Lung (tissue), 17 donors: ENCODE measurements at places on chromosomes 4 and X. TPM values are rescaled to one million over a fixed set of nuclear protein-coding genes. Genes with fewer than 3 reads are reported as not detected.
A peak's percentile ranks its signal among the peaks of the same experiment; 100 is the strongest.

The SYAP1 gene
- total RNA-seq: 32.0 TPM

The FAM241A gene
- total RNA-seq: 3.0 TPM

The FMR1NB gene
- not detected for total RNA-seq

The BRS3 gene
- total RNA-seq: not detected

The CT45A8 gene
- total RNA-seq: not detected

The FAM133A gene
- total RNA-seq: not detected

The ANK2 gene
- 23.1 TPM for total RNA-seq

The POLR2B gene
- total RNA-seq: 66.2 TPM

The UGT2B17 gene
- total RNA-seq: not detected

The NPY1R gene
- 1.0 TPM for total RNA-seq

The MAGEA2B gene
- not detected for total RNA-seq

The ELF2 gene
- total RNA-seq: 37.4 TPM

DNA sequence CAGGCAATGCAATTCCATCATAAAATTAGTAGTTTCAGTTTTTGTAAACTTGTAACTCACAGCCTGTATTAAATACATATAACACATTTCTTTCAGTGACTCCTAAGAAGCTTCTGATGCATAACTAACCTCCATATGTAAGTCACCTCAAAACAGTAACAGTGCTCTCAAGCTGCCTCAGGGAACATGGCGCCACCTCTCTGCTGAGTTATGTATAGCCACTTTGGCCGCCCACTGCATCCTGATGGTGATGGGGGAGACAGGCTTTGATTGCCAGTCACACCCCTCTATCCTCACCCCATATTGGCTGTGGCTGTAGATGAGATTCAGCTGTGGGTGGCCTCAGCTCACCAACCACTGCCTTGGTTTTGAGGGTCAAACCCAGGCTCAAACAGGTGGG is 54.3 kb downstream of the LRBA start:
- DNase-seq: no peak

GRCh38 chrX:16578218-16578617 is 71.7 kb upstream of the S100G start:
- DNase-seq: no peak

DNA sequence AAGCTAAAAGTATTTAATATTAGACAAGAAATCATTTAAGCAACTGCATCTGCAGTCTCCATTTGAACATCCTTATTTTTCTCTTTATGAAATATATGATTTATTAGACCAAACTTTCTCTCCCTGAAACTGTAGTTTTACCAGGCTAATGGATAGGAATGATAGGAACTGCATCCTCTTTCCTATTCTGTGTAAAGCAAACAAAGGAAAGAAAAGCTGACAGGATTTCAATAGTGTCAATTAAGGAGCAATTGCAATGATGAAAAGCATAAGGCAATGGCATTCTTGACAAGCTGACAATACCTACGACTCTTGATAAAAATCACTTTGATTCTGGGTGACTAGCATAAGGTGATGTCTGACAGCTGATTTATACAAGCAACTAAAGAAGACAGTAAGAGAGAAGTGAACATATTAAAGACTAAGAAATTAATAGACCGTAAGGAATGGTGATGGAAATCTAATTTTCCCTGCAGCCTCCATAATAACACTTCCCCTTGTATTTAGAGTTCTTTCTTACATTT is 502.5 kb downstream of the TECRL start:
- DNase-seq: no peak

GRCh38 chr4:81687471-81687870 is 215.8 kb upstream of the RASGEF1B start:
- DNase-seq: no peak

DNA sequence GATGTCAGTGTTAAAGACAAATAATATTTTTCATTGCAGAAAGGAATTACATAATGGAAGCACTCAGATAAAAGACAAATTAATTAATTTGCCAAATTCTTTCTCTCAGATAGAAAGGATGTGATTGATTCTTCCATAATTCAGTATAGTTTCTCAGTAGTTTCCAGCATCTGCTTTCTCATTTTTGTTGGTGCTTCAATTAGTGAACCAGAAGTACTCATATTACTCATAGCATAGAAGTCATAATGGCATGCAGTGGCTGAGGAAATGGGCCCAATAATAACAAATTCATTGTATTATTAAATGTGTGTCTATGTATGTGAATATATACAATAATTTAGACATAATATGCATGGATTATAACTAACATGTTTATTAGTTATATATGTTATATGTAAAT is 393.3 kb upstream of the TRAM1L1 start:
- DNase-seq: no peak

GRCh38 chr4:158020176-158020575 is 152.6 kb downstream of the GASK1B start:
- peak; percentile 29 for DNase-seq

- DNase-seq: no peak
Measured at GRCh38 chr4:102533904-102534303, 32.7 kb downstream of the NFKB1 start.

GRCh38 chr4:13829457-13829856 is 201.9 kb upstream of the BOD1L1 start:
- no peak for DNase-seq

- no peak for DNase-seq
Measured at GRCh38 chr4:11323771-11324170, 104.9 kb downstream of the HS3ST1 start.

- DNase-seq: no peak
Measured at GRCh38 chr4:86775061-86775460, 74.1 kb downstream of the SLC10A6 start.

GRCh38 chr4:72186714-72187113 is 154.9 kb downstream of the NPFFR2 start:
- no peak for DNase-seq

DNA sequence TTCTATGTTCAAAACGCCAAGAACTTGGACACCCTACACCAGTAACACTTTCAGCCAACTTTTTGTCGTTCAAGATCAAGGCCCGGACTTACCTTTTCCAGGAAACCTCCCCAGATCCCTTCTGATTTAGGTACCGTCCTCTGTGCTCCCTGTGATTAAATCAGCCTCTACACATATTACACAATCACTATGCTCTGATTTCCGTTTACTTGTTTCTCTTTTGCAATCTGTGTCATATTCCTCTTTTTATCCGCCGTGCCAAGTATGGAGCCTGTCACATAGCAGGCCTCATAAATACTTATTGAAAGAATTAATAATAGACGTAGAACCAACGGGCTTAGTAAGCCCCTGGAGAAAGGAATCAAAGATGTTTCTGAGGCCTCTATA is 722 bp upstream of the TMEM33 start:
- DNase-seq: no peak

- DNase-seq: peak; percentile 72
Measured at GRCh38 chrX:136147315-136147901, at the start of gene FHL1. TSS of gene FHL1 (plus strand) at chrX:136147533.

- DNase-seq: peak; percentile 81
Measured at GRCh38 chr4:183722731-183723560, 63.9 kb downstream of the TRAPPC11 start.

DNA sequence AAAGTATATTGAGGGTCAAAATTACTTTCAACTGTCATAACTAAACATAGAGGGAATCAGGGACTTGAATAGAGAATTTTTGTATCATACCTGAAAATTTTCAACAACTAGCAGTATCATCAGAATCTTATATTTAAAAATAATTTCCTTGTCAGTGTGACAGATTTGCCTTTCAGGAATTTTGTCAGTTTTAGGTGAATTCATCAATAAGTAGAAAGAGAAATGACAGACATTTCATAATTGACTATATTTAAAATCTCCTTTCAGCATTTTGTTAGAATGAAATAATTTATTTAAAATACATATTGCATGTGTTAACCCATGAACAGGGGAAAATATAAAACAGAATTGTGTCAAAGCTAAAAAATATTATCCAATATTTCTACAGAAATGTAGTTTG is 8.6 kb upstream of the PDCL2 start:
- no peak for DNase-seq

- DNase-seq: no peak
Measured at GRCh38 chr4:70734168-70734954, 12.6 kb downstream of the RUFY3 start.

- no peak for DNase-seq
Measured at GRCh38 chr4:44806071-44806470, 79.7 kb upstream of the GNPDA2 start.

DNA sequence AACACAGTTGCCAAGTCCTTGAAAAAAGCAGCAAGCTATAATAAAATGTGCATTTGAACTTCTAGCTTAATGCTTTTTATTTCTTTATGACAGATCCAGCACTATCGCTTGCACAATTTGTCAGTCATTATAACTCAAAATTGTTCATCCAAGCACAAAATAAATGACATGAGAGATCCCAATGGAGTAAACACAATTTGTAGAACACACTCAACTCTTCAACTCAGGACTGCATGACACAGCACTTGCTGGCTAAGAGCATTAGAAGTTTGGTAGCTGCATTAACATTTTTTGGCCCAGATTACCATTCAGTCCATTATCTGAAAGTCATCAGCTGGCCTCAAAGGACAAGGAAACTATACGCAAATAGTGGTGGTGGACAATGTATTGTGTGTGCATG is 530.1 kb downstream of the INPP4B start:
- peak; percentile 51 for DNase-seq

DNA sequence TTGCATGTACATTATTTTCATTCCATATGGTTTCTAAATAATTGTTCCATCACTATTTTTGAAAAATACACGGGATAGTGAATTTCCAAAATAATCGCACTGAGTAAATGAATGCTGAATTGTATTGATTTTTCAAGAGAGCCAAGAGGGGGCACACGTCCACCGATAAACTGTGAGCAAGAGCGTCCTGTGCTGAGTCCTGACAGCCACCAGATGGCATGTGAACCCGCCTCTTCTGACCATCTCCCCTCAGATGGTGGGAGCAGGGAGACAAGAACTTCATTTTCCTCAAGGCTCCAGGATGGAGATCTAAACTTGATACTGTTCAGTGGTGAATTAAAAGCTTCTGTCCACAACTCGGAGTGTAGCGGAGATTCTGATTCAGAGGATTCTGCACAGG is 30.6 kb upstream of the IL9R start:
- no peak for DNase-seq

- no peak for DNase-seq
Measured at GRCh38 chrX:9876201-9876600, 90.0 kb downstream of the SHROOM2 start.

GRCh38 chr4:56668267-56668666 is 12.8 kb downstream of the HOPX start:
- DNase-seq: no peak

DNA sequence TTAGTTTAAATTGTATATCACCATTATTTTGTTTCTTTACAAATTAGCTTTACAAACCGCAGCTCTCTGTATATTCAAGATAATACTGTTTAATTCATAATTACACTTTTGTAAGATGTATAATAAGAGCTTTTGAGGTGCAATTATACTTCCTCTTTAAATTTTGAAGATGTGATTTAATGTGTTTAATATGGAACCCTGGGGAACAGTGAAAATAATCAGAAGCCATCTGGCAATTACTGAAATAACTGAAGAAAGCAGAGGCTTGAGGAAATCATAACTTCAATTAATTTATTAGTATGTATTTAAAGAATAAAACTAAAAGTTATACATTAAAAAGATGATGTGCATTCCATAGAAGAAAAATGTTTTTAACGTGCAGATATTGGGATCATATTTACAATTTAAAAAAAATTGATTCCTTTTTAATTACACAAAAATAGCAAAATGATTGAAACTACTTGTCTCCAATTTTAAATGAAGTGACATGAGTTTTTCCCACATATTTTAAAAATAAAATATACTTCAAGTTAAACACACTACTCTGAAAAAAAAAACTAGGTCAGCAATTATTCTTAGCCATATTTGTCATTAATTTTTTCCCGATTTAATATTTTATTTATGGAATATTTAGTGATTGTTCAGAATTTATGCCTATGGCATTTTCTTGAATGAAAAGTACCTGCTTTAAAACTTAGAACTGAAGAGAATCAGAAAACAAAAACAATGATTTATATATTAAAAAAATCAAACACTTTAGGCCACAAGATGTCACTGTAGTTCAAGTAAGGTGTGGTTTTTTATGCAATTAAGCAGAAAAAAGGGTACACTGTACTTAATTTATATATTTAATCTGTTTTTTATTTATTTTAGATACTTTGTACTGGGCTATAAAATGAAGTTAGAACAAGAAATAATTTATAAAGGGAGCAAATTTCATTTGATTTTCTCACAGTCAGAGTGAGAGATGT is 942.7 kb upstream of the NDST4 start:
- peak; percentile 11 for DNase-seq

GRCh38 chrX:101682723-101683122 is 23.1 kb upstream of the ARMCX2 start:
- DNase-seq: no peak
